ENCODE measurements at places on chromosomes 16 and 17. TPM values are rescaled to one million over a fixed set of nuclear protein-coding genes. Genes with fewer than 3 reads are reported as not detected.

GRCh38 chr16:17307504-17307903 lies 163.3 kb downstream of the XYLT1 start:
- H3K4me1 ChIP-seq: peaks cover 40% of the 10 kb centered on the region
- H3K36me3 ChIP-seq: peaks cover 24% of the 10 kb centered on the region
- no peaks in the 10 kb centered on the region for H3K27me3 ChIP-seq
- DNase-seq: no peak

DNA sequence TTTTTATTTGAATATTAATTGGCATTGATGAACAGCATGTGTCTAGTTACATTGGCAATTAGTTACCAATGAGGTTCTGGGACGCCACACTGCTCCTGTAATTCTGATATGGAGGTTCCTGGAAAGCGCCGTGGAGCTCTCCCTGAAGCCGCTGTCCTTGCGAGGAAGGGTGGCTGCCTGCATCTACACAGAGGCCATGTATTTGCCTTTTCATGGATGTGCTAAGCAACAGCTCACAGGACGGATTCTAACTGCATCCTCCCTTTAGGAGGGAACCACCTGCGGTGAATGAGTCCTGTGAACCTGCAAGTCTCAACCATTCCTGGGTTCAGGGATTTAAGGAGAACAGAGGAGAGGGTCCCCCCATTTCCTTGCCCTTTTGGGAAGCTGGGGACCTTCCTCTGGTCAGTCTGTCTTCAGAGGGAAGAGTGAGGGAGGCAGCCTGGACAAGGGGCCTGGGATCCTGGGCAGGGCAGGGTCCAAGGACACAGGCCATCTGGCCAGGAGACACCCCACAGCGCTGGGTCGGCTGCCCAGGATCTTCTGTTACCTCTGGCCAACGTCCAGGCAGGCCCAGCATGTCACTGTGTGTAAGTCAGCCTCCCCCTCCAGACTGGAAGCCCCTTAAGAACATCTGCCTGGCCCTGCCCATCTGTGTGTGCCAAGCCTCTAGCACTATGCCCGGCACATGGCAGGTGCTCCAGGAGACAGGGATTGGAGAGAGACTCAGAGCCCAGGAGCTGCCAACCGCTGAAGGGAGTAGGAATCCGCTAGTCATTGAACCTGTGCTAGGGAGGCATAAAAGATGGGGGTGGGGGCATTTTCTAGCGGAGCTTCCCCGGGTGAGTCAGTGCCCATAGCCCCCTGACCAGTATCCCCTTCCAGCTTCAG lies 314.1 kb upstream of the TNRC6C start:
- no peak for DNase-seq
- H3K27me3 ChIP-seq: peaks cover 11% of the 10 kb centered on the region
- no peaks in the 10 kb centered on the region for H3K36me3 ChIP-seq
- H3K27ac ChIP-seq: peak overlapping the region; percentile 95
- peaks cover 24% of the 10 kb centered on the region for H3K4me1 ChIP-seq

DNA sequence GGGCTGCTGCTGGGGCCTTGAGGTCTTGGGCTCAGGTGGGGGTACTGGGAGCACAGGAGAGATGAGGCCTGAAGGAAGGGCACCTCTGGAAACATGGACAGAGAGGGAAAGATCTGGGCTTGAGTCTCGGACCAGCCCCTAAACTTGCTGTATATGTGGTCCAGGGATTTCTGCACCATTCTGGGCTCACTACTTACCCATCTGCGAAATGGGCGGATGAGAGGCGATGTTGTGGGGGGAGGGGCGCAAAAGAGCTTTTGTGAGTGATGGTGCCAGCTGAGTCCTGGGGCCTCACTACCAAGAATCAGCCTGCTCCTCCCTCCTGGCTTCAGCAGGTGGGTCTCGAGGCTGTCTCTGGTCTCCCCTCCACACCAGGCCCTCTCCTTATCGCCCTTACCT lies 285 bp downstream of the C17orf99 start:
- peaks cover 12% of the 10 kb centered on the region for H3K4me1 ChIP-seq
- H3K27ac ChIP-seq: peak overlapping the region; percentile 16
- H3K4me3 ChIP-seq: no peak overlapping the region
- no peak for DNase-seq
- peaks cover 6% of the 10 kb centered on the region for H3K36me3 ChIP-seq

The TRAF7 gene
- 68.7 TPM for total RNA-seq

Data from activated CD4-positive, alpha-beta T cell treated with anti-CD3 and anti-CD28 coated beads, Interleukin-2, amount 10 ng/mL, durations not matched to agents 24 days and 14 days (primary cell).